ENCODE measurements at places on chromosomes 1 and 21.
A peak's percentile ranks its signal among the peaks of the same experiment; 100 is the strongest.

GRCh38 chr1:209688746-209689234, 13.6 kb downstream of the G0S2 start:
- DNase-seq: no peak

DNA sequence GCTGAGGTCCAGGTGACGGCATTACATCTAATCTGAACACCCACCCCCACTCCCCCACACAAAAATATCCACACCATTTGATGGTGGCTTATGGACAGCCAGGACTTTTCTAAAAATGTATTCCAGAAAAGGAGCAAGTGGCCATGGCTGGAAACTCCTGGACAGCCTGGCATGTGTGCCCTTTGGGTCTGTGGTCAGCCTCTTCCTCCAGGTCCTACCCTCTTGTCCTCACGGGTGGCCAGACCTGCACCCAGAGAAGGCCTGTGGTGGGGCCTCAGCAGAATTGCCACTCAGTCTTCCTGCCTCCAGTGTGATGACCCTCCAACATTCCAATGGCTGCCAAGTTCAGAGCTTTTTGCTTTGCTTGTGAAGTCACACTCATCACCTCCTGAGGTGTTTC, 600.6 kb downstream of the AJAP1 start:
- no peak for DNase-seq

- no peak for DNase-seq
These were observed 350.8 kb downstream of the PTPRU start for GRCh38 chr1:29586991-29587745.

DNA sequence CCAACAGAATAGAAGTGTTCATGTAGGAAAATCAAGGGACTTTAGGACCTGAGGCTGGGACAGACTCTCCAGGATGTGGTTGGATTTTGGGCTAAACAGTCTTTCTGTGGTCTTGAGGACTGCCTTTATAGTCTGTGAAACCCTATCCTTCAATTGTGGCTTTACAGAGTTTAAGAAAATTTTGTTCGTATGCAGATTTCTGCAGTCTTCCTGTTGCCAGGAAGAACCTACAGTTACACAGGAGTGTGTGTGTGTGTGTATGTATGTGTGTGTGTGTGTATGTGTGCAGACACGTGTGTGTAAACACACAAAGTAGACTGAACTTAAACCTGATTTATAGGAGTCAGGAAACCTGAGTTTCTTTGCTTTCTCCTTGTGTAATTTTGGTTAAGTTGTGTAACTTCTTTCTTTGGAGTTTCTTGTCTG, 22.8 kb downstream of the NEK7 start:
- peak; percentile 41 for DNase-seq

DNA sequence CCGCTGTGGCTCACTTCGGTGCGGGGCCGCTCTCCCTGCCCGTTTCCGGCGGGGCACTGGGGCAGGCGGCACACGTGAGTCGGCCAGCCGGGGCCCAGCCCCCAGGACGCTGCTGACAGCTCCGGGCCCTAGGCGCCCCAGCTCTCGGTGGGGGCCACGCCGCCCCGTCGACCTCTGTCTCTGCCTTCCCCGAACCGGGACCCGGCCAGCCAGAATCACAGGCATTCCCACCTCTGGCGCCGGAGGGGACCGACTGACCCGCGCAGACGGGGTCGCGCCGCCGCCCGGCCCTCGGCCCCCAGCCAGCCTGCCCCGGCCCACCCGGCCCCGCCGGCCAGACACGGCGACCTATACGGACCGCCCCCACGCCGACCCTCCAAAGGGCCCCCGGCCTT, 755 bp downstream of the SCMH1 start:
- peak; percentile 23 for DNase-seq

DNA sequence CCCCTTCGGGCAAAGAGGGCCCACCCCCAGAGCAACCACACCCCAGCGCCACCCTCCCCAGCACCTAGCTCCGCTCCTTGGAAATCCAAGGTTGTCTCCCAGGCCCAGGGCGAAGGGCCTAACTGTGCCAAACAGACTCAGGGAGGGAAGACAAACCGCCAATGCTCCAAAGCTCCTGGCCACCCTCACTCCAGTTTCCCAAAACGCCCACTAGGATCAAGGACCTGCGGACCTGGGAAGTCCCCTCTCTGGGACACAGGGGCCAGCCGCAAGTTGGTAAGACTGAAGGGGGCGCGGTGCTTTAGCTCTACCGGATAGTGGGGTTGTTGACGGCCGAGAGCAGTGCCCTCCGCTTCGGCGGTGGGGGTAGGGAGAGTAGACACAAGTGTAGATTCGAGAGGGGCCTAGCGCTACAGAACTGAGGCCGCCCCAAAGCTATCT, 581 bp downstream of the IRF6 start:
- no peak for DNase-seq

GRCh38 chr1:12039164-12039525, 19.8 kb downstream of the MIIP start:
- DNase-seq: peak; percentile 83

DNA sequence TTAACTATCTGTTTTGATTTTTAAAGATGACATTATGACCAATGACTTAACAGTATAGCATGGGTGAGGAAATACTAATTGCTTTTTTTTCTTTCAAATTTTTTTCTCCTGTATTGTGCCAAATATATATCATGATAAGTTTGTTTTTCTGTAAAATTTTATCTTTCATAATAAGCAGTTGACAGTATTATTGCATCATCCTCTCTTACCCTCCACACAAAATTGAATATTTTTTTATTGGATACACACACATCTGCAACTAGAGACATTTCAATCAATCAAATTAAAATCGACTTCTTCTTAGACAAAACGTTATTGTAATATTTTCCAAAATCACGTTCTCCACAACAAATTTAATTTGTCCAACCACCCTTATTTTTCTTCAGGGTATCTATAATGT, 330.4 kb upstream of the BRINP3 start:
- DNase-seq: no peak

DNA sequence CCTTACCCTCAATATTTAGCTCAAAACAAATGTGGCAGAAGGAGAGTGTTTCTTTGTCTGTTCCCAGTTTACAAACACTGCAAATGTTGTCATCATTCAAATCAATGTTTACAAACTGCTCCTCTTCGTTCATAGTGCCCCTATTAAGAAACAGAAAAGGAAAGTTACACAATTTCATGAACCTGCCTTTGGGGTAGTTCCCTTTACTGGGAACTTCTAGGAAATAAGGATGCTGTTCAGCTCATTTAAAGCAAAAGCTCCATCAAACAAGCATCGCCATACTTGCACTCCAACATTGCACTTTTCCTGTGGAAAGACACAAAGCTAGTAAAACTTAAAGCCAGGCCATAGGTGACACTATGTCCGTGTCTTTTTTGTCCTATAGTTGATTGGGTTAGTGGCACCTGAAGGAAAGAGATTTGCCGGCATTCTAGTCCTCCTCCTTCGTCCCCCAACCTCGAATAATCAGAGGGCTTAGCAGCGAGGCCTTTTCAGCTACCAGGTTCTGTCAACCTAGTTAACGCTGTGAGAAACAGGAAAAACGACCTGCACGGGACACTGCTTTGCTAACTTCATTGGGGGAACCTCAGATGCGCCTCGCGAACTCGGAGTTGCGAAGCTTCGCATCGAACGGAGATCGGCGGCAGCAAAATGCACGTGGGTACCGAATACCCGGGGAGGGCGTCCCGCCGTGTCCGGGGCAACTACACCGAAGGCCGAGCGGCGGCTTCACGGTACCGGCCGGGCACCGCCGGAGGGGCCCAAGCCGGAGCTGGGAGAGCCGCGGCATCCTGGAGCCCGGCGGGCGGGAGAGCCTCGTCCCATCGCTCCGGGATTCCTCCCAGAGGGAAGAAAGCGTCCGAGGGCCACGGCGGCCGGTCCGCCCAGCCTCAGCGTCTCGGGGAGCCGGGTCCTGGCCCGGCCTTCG, 706 bp downstream of the C21orf91 start:
- DNase-seq: peak; percentile 70

DNA sequence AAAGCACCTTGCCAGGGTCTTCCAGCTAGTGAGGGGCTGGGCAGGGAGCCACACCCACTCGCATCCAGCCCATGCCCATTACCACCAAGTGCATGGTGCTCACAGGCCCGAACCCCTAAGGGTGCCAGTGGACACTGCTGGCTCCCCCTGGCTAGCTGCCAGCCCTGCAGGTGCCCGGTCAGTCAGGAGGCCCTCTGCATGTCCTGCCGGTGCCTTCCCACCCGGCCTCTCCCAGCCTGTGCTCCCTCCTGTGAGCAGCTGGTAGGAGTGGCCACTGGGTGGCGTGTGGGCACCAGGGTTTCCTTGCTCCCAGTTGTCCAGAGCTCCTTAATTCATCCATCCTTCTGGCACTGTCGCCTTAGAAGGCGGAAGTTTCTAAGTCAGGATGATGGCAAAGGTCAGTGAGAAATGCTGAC, 33.4 kb downstream of the QSOX1 start:
- DNase-seq: peak; percentile 62

DNA sequence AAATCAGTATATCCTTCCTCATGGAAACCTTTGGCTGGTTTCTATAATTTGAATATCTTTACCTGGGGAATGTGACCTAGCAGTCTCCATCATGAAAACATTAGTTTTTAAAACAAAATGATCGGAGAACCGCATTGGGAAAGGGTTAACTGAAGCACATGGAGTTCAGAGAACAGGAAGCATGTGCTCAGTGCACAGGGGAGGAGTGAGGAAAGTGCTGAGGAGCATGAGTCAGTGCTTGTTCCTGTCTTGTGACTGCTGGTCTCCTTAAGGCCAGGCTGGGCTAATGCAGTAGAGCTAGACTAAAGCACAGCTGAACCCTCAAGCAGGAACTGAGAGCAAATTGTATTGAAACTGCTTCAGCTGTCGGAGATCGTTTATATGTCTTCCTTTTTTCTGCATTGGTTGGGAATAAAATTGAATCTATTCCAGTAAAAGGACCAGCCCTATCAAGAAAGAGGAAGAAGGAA, 5.8 kb downstream of the IFI16 start:
- peak; percentile 96 for DNase-seq

DNA sequence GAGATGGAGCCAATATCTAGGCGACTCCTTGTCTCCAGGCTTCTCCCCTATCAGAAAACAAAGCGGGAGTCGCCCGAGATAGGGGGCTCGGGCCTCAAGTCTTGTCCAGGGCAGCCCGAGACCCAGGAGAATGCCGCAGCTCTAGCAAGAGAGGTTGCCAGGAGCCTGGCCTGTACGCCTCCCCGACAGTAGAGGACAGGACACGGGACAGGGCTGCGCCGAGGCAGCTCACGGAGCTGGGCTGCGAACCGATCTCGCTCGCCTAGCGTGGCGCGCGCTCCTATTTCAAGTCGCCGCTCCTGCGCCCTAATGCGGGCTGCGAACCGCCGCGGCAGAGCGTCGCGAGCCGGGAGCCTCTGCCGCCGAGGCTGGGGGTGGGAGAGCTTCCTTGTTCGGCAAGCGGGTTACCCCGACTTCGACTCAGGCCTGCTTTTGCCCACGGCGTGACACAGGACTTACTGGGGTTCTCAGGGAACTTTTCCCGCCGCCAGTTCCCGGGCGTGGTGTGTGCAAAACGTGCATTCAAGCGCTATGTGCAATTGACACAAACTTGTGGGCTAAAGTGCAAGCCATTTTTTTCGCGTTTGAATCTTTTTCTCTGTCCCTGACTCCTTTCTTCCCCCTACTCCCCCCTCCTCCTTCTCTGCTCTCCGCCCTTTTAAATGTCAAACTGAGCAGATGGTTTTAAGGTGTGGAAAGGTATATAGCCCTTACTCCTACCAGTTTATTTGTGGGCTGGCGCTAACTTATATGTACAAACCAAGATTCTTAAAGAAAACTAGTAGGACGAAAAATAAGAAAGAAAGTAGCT, 2.4 kb upstream of the PROX1 start:
- peak; percentile 11 for DNase-seq

DNA sequence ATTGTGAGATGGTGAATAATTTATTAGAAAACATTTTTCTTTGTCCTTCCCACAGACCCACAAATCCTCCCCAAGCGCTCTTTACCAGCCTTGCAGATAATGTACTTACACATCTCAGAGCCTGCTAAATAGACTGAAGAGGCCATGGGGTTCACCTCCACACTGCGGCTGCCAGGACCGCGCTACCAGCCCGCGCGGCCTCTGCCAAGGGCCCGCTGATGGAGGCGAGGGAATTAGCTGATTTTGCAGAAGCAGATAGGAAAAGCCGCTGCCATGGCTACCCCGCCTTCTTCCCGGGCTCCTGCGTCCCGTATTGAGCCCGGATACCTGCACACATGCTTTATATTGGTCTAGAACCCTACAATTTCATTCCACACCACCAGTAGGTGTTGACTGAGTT, 248.0 kb upstream of the FOXD3 start:
- DNase-seq: no peak

DNA sequence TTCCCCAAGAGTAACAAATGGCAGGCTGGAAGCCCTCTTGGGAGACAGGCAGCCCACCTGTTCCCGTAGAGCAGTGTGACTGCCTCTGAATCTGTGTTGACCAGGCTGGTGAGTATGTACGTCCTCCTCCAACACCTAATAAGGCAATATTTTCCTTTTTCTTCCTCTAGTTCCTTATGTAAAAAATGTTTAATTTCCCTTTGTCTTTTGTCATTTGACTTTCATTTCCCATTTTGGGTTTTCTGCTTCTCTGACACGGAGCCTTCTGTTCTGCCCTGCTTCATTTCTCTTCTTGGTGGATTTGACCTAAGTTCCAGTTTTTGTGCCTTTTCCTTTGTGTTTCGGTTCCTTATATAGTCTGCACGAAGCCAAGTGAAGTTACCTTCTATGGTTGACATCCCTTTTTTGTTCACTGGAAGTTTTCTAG, 65.8 kb upstream of the ATF3 start:
- peak; percentile 84 for DNase-seq

GRCh38 chr1:41467673-41468072, 16.8 kb downstream of the EDN2 start:
- DNase-seq: no peak

- peak; percentile 66 for DNase-seq
These were observed 31.9 kb downstream of the SETD4 start for GRCh38 chr21:36028127-36029069.

- DNase-seq: peak; percentile 58
These were observed 55.3 kb downstream of the CDC7 start for GRCh38 chr1:91555821-91556531.

Data from suppressor macrophage treated with lipopolysaccharide for 1 hour (primary cell).